ENCODE measurements at places on chromosomes 3 and 15.

DNA sequence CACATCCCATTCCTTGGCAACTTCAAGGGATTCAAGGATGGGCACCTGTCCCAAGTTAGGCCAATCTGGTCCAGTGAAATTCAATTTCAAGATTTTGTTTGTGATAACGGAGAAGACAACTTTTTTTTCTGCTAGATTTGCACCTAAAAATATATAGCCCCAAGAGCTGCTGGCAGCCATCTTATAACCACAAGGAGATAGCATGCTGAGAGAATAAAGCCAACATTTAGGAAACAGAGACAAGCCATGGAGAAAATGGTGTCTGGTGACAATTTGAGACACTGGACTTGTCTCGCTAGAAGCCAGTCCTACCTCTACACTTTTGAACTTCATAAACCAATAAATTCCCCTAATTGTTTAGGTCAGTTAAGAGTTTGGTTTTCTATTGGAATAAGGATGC lies 5.4 kb downstream of the PARL start:
- no peak for DNase-seq

GRCh38 chr3:57959423-57960173 lies 48.6 kb upstream of the FLNB start:
- DNase-seq: no peak

- DNase-seq: no peak
Measured at GRCh38 chr3:96449803-96450202, 364.6 kb upstream of the EPHA6 start.

- DNase-seq: no peak
Measured at GRCh38 chr15:91787198-91787597, 66.3 kb upstream of the SLCO3A1 start.

DNA sequence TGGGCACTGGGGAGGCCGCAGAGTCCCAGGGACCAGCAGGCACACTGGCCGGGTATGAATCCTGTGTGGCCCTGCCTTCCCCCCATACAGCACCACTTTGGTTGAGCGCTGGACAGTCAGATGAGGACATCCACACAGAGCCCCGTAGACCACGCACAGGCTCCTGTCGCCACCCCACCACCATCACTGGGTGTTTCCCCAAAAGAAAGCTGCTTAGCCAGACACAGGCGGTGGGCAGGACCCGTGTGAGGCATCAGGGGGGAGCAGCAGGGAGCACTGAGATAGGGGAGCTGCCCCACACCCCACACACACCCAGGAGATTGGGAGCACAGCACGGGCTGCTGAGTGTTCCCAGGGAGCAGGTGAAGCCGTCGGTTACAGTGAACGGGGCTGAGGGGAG lies 42.4 kb upstream of the SLC41A3 start:
- DNase-seq: no peak

DNA sequence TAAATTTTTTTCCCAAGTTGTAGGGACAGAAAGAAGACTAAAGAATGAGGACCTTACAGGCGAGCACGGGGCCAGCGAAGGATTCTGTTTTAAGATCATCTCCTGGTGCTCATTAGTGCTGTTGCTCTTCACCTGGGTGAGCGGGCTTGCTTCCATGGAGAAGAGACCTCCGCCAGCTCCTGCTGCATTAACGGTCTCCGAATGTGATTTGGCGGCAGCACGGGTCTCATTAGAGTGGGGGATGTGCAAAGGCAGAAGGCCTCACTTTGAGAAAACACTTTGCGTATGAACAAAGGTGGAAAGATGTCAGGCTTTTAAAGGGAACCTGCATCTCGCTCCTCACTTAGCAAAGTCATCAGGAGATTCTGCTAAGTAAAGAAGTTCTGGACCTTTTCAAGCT lies 753.4 kb upstream of the CFAP20DC start:
- DNase-seq: no peak

- no peak for DNase-seq
Measured at GRCh38 chr3:25540273-25540672, 112.2 kb downstream of the RARB start.

DNA sequence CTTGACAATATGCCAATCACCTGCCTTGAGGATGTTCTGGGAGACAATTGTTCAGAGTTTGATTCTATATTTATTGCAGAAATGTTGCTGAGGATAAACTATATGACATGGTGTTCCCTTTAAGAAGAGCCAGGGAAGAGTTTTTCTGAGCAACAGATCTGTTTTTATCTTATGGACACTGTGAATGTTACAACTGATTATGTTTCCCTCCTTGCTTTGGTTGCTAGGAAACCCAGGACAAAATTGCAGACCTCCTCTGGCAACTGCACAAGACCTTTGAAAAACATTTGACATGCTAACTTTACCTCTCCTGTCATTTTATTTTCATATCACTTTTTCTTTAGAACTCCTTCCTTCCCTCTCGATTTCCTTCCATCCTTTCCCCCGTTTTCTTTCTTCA lies 8.2 kb upstream of the TM6SF1 start:
- no peak for DNase-seq

DNA sequence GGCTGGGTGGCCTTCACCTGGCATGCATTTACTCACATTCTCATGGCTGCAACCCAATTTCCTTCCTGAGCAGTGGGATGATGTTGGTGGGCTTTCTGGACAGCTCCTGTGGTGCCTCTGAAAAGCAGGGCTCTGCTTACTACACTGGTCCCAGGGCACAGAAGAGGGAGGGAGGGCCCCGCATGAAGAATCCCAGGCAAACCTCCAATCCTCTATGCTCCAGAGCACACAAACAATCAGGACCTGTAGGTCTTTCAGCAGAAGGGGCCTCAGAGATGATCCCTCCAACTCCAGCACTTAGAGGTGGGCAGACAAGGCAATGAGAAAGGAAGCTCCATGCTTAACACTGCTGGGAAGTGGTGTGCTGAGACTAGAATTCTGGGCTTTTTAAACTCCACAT lies 231.7 kb upstream of the ICE2 start:
- no peak for DNase-seq

DNA sequence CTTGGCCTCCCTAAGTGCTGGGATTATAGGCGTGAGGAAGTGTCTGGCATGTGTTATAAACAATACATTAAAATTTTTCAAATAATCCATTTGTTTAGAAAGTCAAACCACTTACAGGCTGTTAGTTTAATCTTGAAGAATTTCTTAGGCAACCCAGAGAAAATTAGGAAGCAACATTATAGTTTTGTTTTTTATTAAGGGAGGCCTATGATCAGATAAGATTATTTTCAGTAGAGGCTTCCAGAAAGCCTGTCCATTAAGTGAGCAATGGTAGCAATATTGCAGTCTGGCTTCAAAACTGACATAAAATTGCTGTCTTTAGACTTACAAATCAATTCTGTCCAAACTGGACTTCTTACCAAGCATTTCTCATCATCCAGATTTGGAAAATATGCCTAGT lies 49.6 kb downstream of the CD47 start:
- no peak for DNase-seq

GRCh38 chr15:93428150-93428549 lies 339.1 kb upstream of the RGMA start:
- no peak for DNase-seq

GRCh38 chr3:13120928-13121552 lies 47.8 kb upstream of the IQSEC1 start:
- no peak for DNase-seq

DNA sequence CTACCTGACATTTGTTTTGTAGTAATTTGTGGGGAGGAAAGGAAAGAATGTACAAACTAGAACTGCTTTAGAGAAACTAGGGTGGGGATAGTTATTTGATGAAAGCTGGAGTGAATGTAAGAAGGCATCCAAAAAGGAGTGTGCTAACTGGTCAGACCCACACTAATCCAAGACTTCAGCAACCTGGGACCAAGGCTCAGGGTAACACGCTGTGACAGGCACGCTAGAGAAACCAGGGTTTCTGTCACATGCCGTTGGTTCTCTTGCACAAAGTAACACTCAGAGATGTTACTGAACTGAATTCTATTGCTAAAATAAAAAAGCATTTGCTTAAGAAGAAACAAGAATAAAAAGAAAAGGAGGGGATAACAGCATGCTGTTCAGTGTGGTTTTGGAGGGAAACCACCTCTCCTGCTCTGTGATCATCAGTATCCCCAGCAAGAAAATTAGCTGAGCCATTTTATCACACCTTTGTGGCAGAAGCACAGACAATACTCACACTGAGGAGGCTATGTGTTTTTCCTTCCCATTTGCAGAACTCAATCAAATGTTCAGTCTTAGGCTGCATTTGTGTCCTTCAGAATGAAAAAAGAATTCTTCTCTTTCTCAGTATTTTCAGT lies 2.8 kb upstream of the CCDC80 start:
- no peak for DNase-seq

GRCh38 chr3:169777822-169778221 lies 4.6 kb downstream of the MYNN start:
- no peak for DNase-seq

- DNase-seq: no peak
Measured at GRCh38 chr15:47839233-47839825, 122.0 kb downstream of the SEMA6D start.

- no peak for DNase-seq
Measured at GRCh38 chr3:113695431-113695785, 1.0 kb downstream of the USF3 start.

DNA sequence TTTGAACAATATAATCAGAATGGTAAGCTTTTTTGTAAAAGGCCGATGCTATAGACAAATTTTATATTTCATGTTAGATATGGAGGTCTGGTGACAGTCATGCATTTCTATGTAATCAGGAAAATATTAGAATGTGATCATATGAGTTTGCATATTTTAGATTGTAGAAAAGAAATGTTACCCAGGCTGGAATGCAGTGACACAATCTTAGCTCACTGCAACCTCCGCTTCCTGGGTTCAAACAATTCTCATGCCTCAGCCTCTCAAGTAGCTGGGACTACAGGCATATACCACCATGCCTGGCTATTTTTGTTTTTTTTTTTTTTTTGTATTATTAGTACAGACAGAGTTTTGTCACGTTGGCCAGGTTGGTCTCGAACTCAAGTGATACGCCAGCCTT lies 152.0 kb downstream of the LMLN start:
- no peak for DNase-seq

DNA sequence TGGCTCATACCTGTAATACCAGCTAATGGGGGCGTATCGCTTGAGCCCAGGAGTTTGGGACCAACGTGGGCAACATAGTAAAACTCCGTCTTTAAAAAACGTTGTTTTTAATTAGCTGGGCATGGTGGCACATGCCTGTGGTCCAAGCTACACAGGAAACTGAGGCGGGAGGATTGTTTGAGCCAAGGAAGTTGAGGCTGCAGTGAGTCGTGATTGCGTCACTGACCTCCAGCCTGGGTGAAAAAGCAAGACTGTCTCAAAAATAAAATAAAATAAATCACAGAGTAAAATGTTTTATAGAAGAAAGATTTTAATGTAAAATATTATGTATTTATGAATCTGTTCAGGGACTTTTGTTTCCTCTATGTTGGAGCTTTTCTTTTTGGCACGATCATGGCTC lies 15.3 kb upstream of the STRIT1 start:
- DNase-seq: no peak

- DNase-seq: no peak
Measured at GRCh38 chr3:12553921-12554391, 2.9 kb upstream of the MKRN2 start.

- DNase-seq: no peak
Measured at GRCh38 chr15:49881433-49881832, 237.6 kb downstream of the ATP8B4 start.

GRCh38 chr3:102129760-102130608 lies 280.7 kb downstream of the NFKBIZ start:
- no peak for DNase-seq

DNA sequence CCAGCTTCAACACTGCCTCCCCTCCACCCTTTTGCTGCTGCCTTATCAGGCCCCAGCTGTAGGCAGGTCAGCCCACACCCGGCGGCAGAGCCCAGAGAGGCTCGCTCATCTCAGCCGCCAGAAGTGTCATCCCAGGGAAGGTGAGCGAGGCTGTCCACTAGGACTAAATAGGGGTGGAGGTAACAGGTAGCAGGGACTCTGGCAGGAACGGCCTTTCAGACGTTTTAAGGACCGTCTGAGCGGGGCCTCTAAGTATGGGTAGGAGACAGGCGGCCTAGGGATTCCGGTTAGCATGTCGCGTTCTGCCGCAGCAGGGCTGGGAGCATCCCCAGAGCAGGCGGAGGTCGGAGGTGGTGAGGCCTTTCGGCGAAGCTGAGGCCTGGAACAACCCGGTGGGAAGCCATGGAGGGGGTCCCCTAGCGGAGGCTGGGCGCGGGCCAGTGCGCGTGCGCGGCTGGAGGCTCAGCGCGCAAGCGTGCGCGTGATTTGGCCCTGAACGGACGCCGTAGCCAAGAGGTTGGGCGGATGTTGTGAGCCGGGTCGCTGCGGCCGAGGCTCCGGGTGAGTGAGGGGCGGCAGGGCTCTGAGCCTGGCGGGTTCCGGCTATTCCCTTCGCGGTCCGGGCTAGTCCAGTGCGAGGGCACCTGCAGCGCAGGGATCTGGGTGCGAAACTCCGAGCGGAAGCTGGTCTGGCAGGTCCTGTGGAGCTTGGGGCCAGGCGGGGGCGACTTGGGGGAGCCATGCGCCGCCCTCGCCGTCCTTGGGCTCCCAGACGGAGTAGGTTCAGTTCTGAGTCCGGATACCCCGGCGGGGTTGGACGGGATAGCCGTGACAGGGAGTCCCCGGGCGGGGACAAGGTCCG lies at the start of the genes MST1 and RNF123:
TSS of gene MST1 (minus strand) at position 429 of the 862 bp plus-strand sequence. CDS start 783 bp downstream, outside the sequence.
TSS of gene RNF123 (plus strand) at position 512 of the 862 bp plus-strand sequence. CDS start 1,609 bp downstream, outside the sequence.
- DNase-seq: peak; percentile 85

DNA sequence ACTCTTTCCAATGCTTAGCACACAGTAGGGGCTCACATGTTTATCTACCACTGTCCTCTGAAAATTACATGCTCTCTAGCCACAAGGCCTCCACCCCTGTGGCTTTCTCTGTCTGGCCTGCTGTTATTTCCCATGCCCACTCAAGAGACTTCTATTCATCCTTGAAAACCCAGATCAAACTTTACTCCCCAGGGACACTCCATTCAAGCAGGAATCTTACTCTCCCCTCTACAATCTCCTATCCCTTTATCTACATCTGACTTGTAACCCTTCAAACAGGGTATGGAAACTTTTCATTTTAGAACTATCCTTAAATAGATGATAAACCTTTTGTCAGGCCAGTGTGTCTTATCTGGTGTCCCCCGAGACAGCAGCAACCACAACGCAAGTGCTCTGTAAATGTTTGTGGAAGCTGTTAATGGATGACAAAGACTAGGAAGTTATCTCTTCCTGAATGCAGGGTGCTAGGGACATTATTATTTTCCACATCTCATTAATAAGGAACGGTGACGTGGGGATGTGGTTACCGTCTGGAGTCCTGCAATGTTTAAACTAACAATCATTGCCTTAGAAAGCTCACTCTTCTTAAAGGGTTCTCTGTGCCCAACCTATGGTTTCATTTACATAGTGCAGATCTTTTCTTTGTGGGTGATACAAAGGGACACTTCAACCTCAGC lies 322.3 kb downstream of the ARRDC4 start:
- DNase-seq: no peak

DNA sequence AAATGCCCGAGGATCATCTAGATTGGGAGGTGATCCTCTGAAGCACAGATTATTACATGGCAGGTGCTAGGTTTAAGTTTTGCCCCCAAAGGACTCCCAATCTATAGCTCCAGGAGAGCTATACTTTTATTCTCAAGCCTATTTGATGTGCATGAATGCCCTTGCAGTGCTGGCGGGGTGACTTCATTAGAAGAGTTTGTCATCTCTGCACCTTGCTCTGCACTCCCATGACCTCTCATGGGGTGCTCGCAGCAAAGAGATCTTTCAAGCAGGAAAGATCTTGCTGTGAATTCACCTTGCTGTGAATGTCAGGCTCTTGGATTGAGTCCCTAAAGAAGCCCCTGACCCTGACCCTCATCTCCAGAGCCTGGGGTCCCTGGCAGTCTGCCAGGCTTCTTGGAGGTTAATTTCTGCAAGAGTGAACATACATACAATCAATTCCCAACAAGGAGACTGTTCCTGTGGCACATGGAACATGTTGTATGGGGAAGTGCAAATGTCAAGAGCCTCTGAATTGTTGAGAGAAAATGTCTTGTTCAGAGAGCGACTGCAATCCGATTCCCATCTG lies 45.9 kb downstream of the FAM43A start:
- DNase-seq: no peak

GRCh38 chr15:69612112-69612511 lies 159.5 kb downstream of the RPLP1 start:
- DNase-seq: no peak
